ENCODE measurements at places on chromosomes 7 and 10.

DNA sequence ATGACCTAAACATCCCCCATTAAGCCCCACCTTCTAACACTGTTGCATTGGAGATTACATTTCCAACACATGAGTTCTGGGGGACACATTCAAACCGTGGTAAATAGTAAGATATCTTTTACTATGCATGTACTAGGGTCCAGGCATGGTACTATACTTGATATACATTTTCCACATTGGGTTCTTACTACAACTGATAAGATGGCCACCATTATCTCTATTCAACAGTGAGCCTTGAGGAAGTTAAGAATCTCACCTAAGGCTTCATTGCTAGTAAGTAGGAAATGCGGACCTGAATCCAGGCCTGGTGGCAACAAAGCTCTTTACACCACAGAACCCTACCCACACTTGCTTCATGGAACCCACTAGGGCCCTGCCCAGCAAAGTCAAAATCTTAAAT, 5.7 kb downstream of the PANK1 start:
- no peak for DNase-seq

- no peak for DNase-seq
Measured at GRCh38 chr10:74249865-74250264, 98.8 kb downstream of the ADK start.

- DNase-seq: no peak
Measured at GRCh38 chr7:91837397-91838070, 43.0 kb downstream of the MTERF1 start.

DNA sequence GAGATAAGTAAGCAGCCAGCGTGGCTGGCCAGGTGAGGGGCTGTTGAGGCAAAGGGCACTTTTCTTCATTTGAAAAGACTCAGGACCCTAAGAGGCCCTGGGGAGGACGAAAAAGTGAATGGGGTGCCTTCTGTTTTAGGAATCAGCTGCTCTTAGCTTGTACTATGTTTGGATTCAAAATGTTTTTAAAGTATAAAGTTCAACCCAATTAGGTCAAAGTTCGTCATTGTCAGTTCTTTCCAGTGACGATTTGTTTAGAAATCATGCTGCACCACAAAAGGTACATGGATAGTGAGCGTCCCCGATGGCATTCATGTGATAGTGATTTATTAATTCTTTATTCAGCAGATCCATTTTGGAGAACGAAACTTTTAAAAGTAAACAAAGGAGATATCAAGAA, 338.2 kb downstream of the SDK1 start:
- no peak for DNase-seq

DNA sequence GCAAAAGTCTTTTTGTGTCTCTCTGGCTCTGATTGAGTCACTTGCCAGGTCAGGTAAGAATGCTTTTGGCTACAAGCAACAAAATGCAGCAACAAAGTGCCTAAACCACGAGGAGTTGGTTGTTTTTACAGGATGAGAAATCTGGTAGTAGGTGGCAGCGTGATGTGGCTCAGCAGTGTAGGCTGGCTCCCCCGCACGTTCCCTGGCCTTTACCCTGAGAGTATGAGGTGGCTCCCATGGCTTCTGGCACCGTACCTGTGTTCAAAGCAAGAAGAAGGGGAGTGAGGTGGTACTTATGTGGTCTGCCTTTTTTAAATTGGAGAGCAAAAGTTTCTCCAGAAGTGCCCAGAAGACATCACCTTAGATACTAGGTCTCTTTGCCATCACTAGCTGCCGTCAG, 11.7 kb downstream of the PRKRIP1 start:
- DNase-seq: no peak

DNA sequence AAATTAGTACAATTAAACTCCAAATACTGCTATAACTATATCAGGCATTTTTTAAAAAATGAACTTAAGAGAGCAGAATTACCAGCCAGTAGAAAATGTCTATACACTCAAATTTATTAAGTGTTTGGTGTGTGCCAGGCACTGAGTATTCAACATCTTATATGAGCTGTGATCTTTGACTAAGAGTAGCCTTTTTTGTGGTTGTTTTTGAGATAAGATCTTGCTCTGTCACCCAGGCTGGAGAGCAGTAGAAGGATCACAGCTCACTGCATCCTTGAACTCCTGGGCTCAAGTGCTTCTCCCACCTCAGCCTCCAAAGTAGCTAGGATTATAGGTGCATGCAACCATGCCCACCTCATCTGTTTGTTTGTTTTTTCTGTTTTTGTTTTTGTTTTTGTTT, 102.5 kb upstream of the CELF2 start:
- no peak for DNase-seq

DNA sequence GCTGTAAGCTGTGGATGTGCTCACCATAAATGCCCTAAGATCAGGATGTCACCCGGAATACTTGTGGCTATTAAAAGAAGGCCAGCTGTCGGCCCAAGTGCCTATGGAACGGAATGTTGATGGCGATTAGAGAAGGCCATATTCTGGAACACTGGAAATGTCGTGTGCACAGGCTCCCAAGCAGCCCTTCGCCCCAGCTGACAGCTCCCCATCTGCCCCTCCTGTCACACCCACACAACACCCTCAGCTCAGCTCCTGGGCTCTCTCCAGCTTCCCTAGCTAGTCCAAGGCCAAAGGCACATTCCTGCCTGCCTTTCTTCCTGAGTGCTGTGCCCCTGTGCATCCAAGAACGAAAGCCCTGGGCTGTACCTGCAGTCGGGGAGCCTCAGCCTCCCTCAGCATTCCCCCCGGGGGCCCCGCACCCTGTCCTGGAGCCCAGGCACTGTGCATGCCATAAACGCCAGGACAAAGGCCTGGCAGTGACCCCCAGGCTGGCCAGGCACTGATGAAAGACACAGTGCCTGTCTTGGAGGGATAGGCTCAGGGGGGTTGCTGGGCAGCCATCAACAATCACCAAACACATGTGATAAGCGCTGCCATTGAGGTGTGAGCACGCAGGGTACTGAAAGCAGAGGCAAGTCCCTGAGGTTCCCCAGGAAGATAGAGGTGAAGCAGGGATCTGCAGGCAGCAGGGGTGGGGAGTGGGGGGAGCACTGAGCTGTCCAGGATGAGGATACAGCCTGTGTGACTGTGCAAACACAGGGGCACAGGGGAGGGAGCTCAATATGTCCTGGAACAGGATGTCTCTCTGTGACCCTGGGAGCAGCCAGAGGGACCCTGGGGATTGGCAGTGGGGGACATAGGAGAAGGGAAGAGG, 3.7 kb upstream of the LDB3 start:
- DNase-seq: no peak

DNA sequence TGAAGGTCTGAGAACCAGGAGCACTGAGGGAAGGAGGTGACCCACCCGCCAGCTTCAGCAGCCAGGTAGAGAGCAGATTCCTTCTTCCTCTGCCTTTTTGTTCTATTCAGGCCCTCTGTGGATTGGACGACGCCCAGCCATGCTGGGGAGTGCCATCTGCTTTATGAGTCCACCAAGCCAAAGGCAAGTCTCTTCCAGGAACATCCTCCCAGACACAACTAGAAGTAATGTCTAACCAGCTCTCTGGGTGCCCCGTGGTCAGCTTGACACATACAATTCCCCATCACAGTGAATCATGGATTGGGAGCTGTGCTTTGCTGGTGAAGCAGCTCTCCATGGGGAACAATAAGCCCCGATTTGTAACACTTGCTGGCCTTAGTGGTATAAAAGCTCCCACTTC, 125.2 kb downstream of the CCDC3 start:
- DNase-seq: no peak

- no peak for DNase-seq
Measured at GRCh38 chr10:2575460-2575859, 491.9 kb upstream of the PFKP start.

DNA sequence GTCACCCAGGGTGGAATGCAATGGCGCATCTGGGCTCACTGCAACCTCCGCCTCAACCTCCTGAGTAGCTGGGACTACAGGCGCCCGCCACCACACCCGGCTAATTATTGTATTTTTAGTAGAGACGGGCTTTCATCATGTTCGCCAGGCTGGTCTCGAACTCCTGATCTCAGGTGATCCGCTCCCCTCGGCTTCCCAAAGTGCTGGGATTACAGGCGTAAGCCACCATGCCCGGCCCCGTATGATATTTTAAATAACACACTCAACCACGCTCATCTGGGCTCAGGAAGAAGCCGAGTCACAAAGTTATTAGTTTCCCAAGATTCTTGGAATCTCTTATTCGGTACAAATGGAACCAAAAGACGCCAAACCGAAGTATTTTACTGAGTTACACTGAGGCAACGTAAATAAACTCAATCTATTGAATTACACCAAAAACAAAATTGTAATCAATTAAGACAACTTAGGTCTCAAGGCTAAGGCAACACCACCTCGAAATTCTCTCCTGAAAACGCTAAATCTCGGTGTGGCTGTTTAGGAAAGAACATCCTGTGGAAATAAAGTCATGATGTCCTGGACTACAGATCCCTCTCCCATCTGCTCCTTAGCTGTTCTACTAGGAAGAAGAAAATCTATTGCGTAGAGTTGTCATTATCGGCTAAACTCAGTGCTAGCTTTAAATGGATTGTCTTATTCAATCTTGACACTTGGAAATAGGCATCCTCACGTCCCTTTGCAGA, 910 bp downstream of the ARHGAP19 start:
- no peak for DNase-seq

DNA sequence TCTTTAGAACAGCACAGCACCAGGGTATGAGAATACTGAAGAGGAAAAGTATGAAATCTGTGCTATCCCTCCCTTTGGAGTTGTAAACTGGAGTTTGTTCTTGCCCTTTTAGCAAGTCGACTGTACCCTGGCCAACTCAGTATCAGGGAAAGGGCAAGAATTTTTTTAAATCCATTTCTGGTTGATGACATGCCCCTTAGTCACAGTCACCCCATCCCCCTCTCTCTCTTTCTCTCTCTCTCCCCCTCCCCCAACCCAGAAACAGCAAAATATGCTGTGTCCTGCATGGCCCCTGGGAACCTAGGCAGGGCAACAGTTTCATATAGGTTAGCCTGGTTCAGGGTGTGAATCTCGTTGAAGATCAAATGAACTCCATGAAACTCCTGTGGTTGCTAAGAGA, 177.7 kb upstream of the ADO start:
- no peak for DNase-seq

DNA sequence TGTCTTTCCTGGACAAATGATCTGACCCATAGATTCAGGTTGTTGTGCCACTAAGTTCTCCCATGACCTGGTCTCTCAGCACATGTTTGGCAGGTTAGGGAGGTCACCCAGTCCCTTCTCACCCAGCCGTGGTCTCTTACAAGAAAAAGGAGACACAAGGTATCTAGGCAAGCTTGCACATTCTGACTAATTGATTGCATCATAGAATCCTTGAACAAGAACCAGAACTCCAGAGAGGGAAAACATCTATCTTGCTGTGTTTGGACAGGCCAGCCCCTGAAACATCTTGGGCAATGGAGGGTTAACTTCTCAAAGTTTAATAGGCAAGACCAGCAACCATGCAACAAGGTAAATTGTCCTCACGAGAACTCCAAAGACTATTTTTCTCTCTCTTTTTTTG, 8.5 kb upstream of the HK1 start:
- no peak for DNase-seq

DNA sequence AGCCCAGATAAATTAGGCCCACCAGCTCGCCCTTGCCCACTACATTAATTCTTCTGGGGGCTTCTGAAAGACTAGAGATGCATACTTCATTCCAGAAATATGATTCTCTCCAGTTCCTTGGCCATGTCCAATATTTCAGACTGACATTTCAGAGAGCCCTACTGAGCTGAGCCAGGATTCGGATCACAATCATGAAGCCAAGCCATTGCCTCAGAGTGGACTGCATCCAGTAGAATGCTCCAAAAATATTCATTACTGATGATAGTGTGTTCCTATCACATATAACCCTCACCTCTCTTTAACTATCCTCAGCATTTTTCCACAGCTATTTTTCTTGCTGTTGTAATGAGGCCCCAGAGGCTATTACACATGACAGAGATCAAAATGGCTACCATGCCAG, 38.7 kb downstream of the ARMH3 start:
- DNase-seq: no peak

DNA sequence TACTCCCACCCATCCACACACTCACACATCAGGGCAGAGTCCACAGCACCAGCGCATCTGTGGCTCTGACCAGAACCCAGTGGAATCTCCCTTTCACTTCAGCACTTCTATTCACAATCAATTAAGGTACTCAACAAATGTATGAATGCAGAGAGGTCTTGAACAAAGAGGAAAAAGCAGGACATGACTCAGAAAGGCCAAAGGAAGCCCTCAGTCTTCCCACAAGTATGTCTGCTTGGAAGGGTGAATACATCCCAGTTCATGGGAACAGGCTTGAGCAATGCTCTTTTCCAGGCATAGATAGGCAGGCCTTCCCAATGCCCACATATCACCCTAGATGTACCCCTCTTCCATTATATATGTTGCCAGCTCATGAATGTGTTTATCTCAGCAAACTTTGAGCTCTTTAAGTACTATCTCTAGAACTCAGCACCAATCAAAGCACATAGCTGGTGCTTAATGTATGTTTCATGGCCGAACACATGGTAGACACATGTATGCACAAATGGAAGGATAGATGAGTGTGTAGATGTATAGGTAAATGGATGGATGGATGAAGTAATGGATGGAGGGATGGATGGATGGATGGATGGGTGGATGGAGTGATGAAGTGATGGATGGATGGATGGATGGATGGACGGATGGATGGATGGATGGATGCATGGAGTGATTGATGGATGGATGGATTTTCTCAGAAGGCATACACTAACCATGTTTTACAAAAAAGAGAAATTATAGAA, 507.6 kb downstream of the GRID1 start:
- no peak for DNase-seq
